ENCODE measurements at places on chromosomes 3 and 15.

DNA sequence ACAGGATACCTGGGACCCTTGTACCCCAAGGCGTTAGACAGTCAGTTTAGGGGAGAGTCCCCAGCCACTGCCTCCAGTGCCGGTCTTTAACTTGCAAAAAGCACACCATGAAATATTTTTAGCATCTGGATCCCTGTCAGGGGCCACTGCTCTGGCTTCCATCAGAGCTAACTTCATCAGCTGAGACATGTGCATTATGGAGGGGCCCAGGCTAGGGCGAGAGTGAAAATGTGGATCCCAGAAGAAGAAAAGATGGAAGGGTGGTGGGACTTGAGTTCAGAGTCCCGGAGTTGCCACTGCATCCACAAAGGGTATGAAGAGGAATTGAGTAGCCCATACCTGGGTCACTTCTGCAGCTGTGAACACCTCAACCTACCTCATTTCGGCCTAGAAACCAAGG is 23.5 kb upstream of the SPATA12 start:
- no peak for DNase-seq

DNA sequence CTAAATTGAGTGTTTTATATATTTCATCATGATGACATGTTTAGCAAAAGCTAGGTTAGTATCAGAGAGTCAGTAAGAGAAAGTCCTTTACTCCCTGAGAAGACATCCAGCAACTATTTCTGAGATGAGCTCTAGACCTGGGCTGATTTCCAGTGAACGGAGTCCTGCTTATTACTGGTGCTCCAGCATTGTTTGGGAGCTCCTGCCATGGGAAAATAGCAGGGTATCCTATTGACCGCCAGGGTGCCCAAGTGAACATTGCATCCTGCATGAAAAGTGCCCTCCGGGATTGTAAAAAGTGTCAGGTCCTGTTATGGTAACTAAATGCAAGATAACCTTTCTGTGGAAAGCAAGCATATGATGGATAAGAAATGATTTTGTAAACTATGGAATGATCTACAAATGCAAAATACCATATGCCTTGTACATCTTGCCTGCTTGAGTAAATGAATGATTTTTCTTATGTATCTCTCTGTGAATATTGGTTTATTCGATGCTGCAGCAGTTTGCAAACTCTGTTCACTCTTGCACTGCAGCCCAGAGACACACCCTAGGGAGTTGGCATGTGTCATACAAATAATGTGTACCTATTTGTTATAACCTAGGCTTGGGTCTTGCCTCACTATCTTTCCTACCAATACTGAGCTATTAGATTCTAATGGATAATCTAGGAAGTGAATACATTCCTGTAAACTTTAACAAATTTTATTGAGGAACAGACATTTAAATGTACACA is 96.7 kb downstream of the IL5RA start:
- DNase-seq, result no peak

DNA sequence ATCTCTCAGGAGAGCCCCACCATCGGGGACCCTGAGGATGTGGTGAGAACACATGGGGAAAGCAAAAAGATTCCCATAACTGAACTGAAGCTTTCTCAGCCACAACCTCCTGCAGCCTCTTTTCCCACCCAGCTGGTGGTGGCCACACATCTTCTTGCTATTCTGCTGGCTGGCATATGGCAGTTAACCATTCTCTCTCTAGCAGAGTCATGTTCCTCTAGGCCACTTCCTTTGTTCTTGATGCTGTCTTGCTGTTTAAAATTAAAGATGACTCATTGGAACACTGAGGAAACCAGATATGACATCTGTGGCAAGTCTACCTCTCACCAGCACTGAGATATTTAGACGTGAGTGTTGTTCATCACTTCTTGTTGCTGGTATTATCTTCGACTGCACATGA is 180.3 kb upstream of the ROBO2 start:
- no peak for DNase-seq

DNA sequence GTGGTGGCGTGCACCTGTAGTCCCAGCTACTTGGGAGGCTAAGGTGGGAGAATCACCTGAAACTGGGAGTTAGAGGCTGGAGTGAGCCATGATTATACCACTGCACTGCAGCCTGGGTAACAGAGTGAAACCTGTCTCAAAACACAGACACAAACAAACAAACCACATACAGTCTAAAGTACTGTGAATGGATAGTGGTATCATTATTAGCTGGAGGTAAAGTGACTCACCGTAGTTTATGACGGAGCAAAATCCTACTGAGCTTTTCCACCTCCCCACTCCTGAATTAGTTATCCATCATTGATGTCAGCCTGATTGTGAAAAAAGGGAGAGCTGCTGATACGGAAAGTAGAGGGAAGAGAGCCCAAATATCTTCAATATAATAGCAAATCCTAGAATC is 3.2 kb upstream of the CNOT10 start:
- DNase-seq, result no peak

DNA sequence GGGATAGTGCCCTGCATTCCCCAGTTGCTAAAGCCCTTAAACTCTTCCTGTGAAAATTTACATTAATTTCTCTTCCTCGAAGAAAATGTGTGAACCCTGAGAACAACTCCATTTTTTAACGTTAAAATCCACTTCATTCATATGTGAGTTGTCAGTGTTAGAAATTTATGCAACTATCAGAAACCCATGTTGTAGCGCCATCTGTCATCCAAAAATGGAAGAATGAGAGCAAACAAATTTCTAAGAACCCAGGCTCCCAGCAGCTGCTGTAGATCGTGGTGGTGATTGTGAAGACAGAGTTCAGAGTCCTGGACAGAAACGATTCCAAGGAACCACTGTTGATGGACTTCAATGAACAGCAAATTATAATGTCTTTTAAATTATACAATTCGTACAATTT is 179.7 kb upstream of the NDN start:
- DNase-seq, result peak; percentile 18

DNA sequence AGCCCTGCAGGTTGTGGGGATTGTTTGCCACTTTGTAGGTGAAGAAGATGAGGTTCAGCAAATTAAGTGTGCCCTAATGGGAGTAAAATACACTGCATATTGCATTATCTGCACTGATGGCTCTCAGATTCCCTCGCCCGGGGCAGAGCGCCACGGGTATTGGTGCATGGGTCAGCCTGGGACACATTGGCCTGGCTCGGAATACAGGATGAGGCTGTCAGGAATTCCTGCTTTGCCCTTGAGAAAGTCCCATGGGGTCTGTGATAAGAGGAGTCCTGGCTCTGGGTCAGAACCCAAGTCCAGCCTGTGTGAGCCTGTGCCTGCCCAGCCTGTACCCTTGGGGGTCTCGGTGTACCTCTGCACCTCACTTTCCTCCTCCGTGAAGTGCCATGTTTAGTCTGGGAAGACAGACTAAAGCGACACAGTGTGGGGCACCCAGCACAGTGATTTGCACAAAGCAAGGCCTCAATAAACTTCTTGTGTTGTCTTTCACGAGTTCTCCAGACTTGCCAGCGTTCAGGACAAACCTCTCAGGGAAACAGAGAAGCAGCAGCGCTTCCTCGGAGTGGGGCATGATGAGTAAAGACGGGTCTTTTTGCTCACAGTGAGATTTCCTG is 107.6 kb downstream of the LRRK1 start:
- no peak for DNase-seq

- DNase-seq, result no peak
Measured at GRCh38 chr3:128413003-128413370, 53.7 kb downstream of the DNAJB8 start.

DNA sequence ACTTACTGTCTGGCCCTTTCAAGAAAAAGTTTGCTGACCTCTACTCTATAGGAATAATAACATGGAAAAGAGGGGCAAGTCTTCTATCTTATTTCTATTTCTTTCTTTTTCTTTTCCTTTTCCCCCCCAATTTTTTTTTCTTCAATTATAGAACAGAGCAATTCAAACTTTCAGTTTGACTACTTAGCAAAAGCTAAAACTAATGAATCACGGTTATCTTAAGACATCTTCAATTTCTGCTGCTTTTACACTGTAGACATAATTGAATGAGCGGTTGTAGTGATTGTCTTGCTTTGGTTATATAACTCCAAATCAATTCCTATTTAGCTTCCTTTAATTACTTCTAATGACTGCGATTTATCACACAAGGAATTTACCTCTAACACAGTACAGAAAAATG is 74.3 kb upstream of the P2RY1 start:
- no peak for DNase-seq

DNA sequence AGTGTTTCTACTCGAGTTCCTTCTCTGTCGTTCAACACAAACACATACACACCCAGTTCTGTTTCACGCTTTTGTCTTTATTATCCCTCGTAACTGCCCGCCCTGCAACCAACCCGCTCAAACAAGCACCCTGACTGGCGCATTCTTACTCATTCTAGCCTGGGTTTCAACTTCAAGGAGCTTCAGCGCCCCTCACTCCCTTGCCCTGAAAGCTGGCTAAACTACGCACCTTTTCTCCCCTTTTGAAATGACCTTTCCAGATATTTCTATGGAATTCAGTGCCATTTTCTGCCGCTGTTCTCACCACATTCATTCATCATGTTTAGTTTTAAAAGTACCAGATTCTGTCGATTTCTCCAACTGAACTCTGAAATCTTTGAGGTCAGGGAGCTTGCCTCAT is 653 bp upstream of the MFSD1 start:
- DNase-seq, result no peak
